ENCODE measurements at places on chromosomes 7 and 10.

GRCh38 chr7:46478046-46478445 is 557.0 kb upstream of the IGFBP3 start:
- DNase-seq: no peak
- no peak overlapping the region for H3K27ac ChIP-seq
- H3K36me3 ChIP-seq: no peaks in the 10 kb centered on the region
- H3K27me3 ChIP-seq: no peaks in the 10 kb centered on the region
- no peaks in the 10 kb centered on the region for H3K4me1 ChIP-seq
- no peak overlapping the region for H3K4me3 ChIP-seq

- H3K4me3 ChIP-seq: no peak overlapping the region
- DNase-seq: no peak
- peaks cover 3% of the 10 kb centered on the region for H3K4me1 ChIP-seq
- no peak overlapping the region for H3K27ac ChIP-seq
These were observed 344.0 kb downstream of the REEP3 start for GRCh38 chr10:63865210-63865609.

DNA sequence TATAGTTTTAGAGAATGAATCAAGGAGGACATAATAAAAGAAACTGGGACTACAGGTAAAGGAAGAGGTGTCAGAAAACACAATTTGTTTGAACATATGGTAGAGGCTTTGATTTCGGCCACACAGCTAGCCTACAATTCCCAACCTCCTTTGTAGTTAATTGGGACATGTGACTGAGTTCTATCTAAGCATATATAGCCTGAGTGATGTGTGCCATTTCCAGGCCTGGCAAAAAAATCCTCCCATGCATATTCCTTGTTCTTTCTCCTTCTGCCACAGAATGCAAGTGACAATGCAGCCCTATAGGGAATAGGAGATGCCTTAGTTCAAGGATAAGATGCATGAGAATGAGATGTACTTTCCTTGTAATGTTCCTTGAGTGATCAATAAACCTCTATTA is 590.7 kb upstream of the STEAP1 start:
- DNase-seq: no peak
- H3K27me3 ChIP-seq: peaks cover 3% of the 10 kb centered on the region
- no peaks in the 10 kb centered on the region for H3K36me3 ChIP-seq
- H3K27ac ChIP-seq: no peak overlapping the region
- no peak overlapping the region for H3K4me3 ChIP-seq

GRCh38 chr10:109783286-109783685 is 140.0 kb downstream of the XPNPEP1 start:
- DNase-seq: no peak
- no peak overlapping the region for H3K4me3 ChIP-seq
- no peaks in the 10 kb centered on the region for H3K27me3 ChIP-seq
- no peaks in the 10 kb centered on the region for H3K4me1 ChIP-seq

DNA sequence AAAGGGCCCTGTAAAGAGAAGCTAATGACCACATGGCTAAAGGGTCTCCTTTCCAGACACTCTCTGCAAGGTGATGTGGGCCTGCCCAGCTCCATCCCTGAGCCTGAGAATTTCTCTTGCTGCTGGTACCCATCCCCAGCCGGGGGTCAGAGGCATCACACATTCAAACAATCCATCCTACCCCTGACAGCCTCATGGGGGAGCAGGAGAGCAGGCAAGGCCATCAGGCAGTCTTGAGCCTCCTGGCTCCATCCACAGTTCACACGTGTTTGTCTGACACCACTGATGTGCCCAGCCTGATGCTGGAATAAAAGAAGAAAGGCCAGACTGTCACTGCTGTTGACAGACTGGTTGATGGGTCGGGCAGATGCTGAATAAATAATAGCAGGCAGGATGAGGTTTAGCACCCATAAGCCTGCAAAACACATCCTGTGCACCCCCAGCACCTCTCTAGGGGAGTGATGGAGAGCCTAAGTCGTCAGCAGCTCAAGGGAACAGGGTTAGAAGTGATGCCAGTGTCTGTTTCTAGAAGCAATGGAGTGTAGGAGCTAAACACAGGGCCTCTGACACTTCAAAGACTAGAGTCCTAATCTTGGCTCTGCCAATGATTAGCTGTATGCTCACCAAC is 43.5 kb downstream of the TLL2 start:
- H3K4me1 ChIP-seq: no peaks in the 10 kb centered on the region
- peaks cover 66% of the 10 kb centered on the region for H3K27me3 ChIP-seq
- H3K36me3 ChIP-seq: no peaks in the 10 kb centered on the region
- DNase-seq: no peak
- no peak overlapping the region for H3K4me3 ChIP-seq

GRCh38 chr10:110742801-110743200 is 98.7 kb downstream of the RBM20 start:
- no peaks in the 10 kb centered on the region for H3K36me3 ChIP-seq
- no peak overlapping the region for H3K27ac ChIP-seq
- H3K27me3 ChIP-seq: no peaks in the 10 kb centered on the region
- H3K4me1 ChIP-seq: peaks cover 9% of the 10 kb centered on the region
- H3K4me3 ChIP-seq: no peak overlapping the region

- no peak overlapping the region for H3K4me3 ChIP-seq
- DNase-seq: no peak
- H3K27me3 ChIP-seq: peaks cover 5% of the 10 kb centered on the region
- H3K4me1 ChIP-seq: no peaks in the 10 kb centered on the region
- no peaks in the 10 kb centered on the region for H3K36me3 ChIP-seq
These were observed 436.0 kb upstream of the ADARB2 start for GRCh38 chr10:2173327-2173726.

DNA sequence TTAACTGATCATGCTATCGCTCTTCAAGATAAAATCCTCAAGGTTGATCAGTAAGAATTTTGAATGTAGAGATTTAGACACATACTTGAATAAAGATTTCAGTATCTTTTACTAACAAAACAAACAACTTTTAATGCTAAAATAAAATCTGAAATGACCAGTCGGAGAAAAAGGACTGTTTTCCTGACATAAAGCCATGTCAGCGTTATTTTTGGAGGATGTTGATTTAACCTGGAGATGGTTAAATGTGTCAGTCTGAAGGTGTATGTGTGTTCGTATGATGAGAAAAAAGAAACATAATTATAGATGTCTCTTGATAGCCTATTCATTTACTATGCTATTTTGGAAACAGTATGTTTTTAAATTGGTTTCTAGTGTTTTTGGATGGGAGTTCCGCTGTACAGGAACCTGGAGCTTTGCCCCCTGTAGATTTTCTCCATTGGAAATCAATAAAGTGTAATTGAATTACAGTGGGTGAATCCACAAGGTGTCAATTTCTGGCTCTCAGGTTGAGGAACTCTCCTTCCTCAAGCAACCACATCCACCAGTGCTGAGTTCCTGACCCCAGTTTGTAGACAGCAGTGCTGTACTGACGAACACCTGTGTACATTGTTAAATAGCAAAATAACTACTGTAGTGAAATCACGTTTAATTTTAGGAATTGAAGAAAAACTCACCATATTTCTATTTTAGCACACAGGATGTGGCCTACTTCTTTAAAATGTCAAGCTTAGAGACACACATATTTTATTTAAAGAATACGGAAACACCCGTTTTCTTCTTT is 670.1 kb downstream of the MAGI2 start:
- no peak overlapping the region for H3K4me3 ChIP-seq
- H3K4me1 ChIP-seq: no peaks in the 10 kb centered on the region
- H3K36me3 ChIP-seq: no peaks in the 10 kb centered on the region
- H3K27ac ChIP-seq: no peak overlapping the region
- no peaks in the 10 kb centered on the region for H3K27me3 ChIP-seq
- no peak for DNase-seq

DNA sequence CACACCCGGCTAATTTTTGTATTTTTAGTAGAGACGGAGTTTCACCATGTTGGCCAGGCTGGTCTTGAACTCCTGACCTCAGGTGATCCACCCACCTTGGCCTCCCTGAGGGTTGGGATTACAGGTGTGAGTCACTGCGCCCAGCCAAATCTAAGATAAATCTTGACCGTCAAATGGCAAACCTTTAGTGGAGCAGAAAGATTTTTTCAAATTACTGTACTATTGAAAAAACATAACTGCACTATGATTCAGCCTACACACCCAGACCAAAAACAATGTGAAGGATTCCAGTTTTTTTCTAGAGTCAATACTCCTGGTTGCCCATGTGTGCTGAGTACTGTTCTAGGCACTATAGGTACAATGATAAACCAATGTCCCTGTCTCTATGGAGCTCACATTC is 33.9 kb upstream of the SVIL start:
- H3K27ac ChIP-seq: peak overlapping the region; percentile 83
- peaks cover 58% of the 10 kb centered on the region for H3K36me3 ChIP-seq
- peak overlapping the region; percentile 63 for H3K4me3 ChIP-seq
- peaks cover 26% of the 10 kb centered on the region for H3K4me1 ChIP-seq
- DNase-seq: no peak

- no peak overlapping the region for H3K4me3 ChIP-seq
- no peak overlapping the region for H3K27ac ChIP-seq
- no peaks in the 10 kb centered on the region for H3K27me3 ChIP-seq
- H3K4me1 ChIP-seq: peaks cover 4% of the 10 kb centered on the region
- no peak for DNase-seq
These were observed 59.4 kb downstream of the ST7 start for GRCh38 chr7:117012696-117013095.

DNA sequence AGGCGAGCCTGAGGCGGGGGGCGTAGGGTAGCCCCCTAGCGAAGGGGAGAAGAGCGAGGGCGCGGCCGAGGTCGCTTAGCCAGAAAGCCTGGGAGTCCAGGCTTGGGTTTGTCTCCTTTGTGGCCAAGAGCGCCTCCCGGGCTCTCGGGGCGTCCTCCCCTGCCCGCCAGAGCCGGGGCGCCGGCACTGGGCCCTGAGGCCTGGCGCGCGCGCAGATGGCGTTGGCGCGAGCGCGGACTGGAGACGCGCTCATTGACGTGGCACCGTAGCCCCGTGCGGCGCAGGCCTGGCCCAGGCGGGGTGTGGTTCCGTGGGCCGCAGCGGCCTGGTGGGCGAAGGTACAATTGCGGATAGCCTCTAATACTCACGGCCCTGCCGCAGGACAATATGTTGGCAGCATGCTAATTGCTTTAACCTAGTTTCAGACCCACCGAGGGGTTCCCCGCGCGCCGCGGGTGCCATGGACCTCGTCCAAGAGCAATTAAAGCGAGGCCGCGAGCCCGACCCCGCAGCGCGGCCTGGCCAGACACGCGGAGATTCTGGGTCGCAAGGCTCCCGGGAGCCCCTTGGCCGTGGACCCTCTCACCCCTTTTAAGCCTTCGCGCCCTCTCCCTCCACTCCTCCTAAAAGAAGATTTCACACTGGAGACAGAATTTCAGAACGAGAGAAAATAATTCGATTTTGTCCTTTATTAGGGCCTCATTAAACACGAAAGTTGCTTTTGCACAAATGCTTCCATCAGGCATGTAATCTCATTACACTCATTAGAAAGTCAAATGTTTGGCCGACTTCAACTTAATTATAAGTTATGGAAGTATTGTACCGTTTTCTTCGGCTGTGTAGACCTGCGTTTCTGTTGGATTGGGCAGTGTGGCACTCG is 3.1 kb downstream of the PTF1A start:
- no peak for DNase-seq
- H3K4me3 ChIP-seq: no peak overlapping the region
- no peak overlapping the region for H3K27ac ChIP-seq
- peaks cover 3% of the 10 kb centered on the region for H3K4me1 ChIP-seq
- no peaks in the 10 kb centered on the region for H3K36me3 ChIP-seq
- H3K27me3 ChIP-seq: peaks cover 85% of the 10 kb centered on the region

DNA sequence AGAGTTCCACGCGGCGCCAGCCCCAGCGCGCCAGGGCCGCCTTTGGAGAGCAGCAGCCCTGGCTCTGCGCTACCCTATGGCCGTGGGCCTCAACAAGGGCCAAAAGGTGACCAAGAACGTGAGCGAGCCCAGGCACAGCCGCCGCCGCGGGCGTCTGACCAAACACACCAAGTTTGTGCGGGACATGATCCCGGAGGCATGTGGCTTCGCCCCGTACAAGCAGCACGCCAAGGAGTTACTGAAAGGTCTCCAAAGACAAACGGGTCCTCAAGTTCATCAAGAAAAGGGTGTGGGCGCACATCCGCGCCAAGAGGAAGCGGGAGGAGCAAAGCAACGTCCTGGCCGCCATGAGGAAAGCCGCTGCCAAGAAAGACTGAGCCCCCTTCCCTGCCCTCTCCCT is 144.1 kb downstream of the SRPK2 start:
- H3K27me3 ChIP-seq: no peaks in the 10 kb centered on the region
- no peaks in the 10 kb centered on the region for H3K36me3 ChIP-seq
- no peak overlapping the region for H3K4me3 ChIP-seq
- DNase-seq: no peak
- H3K27ac ChIP-seq: no peak overlapping the region
- no peaks in the 10 kb centered on the region for H3K4me1 ChIP-seq

GRCh38 chr10:31083765-31084184 is 52.1 kb upstream of the ZNF438 start:
- no peaks in the 10 kb centered on the region for H3K4me1 ChIP-seq
- no peaks in the 10 kb centered on the region for H3K27me3 ChIP-seq
- no peak overlapping the region for H3K27ac ChIP-seq
- H3K4me3 ChIP-seq: no peak overlapping the region
- no peak for DNase-seq

GRCh38 chr10:18649364-18649959 is 1.9 kb downstream of the NSUN6 start:
- H3K27ac ChIP-seq: no peak overlapping the region
- H3K4me1 ChIP-seq: peaks cover 19% of the 10 kb centered on the region
- peaks cover 4% of the 10 kb centered on the region for H3K36me3 ChIP-seq
- no peaks in the 10 kb centered on the region for H3K27me3 ChIP-seq

GRCh38 chr10:80462299-80462980 is 8.3 kb downstream of the TSPAN14 start:
- peak overlapping the region; percentile 75 for H3K27ac ChIP-seq
- H3K4me1 ChIP-seq: peaks cover 90% of the 10 kb centered on the region
- H3K27me3 ChIP-seq: no peaks in the 10 kb centered on the region
- DNase-seq: no peak

GRCh38 chr7:67341153-67341768 is 344.6 kb downstream of the TYW1 start:
- H3K27ac ChIP-seq: no peak overlapping the region
- H3K4me1 ChIP-seq: no peaks in the 10 kb centered on the region
- H3K36me3 ChIP-seq: peaks cover 11% of the 10 kb centered on the region

DNA sequence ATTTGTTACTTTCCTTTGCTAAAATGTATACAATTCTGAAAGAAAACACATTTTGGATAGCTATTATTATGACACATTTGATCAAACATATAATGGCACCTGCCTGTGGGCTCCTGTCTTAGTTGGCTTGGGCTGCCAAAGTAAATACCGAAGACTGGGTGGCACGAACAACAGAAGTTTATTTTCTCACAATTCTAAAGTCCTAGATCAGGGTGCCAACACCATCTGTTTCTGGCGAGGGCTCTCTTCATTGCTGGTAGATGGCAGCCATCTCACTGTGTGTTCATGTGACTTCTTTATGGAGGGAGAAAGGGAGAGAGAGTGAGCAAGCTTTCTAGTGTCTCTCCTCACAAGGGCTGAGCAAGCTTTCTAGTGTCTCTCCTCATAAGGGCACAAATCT is 195.8 kb upstream of the FAM3C start:
- no peak for DNase-seq
- no peaks in the 10 kb centered on the region for H3K27me3 ChIP-seq
- H3K4me1 ChIP-seq: no peaks in the 10 kb centered on the region
- no peak overlapping the region for H3K4me3 ChIP-seq
- no peaks in the 10 kb centered on the region for H3K36me3 ChIP-seq

Data from type B pancreatic cell (in vitro differentiated cells).